Hindlimb muscle (tissue), 1 donor: ENCODE measurements at places on chromosomes 2 and 18. TPM values are rescaled to one million over a fixed set of nuclear protein-coding genes. Genes with fewer than 3 reads are reported as not detected.

The ZSWIM2 gene
- not detected for polyA plus RNA-seq

DNA sequence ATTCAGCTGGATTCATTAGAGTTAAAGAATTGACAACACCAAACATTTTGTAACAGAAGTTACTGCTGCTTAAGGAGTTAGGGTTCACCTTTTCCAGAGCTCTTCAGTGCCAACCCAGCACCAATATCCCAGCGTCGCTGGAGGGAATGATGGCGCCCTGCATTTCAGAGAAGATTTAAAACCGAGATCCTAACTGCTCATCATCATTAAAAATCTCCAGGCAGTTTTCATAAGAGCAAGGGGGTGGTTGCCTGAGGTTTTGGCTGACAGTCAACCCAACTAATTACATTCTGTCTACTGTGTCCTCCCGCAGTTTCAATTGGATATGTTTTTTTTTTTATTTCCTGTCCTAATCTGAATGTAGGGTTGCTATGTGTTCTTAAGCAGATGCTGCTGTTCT is 509.6 kb upstream of the TCF4 start:
- no peak for DNase-seq

DNA sequence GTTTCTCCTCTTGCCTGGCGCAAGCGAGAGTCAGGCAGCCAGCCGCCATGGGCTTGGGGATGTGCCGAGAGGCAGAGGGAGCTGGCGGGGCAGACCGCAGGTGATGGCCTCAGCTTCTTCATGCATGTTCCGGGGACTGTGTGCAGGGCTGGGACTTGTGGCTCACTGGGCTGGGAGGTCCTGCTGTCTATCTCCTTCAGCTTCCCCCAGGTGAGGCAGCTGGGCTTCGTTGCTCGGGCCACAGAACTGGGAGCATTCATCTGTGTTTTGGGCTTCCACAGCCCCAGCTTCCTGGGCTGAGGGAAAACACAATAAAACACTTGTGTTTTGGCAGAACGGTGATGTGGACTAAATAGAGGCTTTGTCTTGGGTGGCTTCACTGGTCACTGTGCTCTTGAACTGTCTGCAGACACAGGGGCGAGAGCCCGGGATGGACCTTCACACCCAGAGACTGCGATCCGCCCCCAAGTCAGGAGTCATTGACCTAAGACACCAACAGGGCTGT is 93.5 kb downstream of the DYSF start:
- DNase-seq: no peak

DNA sequence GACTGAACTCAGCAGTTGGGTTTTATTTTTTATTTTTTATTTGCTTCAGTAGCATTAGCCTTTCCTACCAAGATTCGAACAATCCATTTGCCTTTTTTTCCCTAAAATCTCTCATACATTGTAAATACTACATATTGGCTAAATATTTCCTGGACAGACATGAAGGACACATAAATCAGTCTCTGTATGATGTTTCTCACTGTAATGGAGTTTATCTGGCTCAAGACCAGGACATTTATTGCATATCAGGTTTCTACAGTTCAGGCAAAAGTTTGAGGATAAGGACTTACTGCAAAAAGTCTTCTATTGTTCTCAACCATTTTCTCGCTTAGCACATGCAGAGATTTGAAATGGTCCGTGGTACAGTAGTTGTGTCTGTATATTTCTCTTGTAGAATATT is 3.3 kb downstream of the CLUL1 start:
- no peak for DNase-seq

- no peak for DNase-seq
These were observed 181.8 kb upstream of the GCFC2 start for GRCh38 chr2:75892490-75892889.

DNA sequence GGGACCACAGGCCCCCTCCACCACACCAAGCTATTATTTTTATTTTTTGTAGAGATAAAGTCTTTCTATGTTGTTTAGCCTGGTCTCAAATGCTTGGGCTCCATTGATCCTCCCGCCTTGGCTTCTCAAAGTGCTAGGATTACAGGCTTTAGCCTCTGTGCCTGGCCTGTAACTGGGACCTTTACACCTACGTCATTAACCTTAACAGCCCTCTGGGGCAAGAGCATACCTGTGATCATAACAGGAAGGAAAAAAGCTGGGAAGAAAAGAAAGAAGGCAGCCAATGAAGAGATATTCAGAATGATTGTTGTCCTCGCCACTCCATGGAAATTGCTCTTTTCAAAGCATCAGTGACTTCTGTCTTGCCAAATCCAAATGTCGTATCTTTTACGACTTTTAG is 338.2 kb downstream of the LRRTM1 start:
- DNase-seq: no peak

DNA sequence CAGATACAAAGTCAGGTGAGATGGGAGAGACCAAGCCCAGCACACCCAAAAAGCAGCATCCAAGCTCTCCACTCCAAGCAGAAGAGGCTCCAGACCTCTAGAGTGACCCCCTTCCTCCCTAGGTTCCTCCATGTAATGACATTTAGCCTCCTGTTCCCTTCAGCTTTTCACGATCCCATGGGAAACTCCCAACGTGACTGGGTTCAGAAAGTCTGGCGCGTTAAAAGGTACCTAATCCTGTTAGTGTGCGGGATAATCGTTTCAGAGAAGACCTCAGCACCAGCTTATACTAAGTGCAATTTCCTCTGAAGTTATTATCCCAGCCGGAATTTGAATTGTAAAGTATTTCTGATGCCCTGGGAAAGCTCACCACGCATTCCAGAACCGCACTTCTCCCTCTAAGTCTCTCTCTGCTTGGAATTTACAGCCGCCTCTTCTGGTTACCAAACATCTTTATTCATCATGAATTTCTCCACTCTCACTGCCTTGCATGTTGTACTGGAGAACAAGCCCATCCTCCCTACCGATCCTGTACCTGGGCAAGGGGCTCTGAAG is 46.9 kb downstream of the CCBE1 start:
- no peak for DNase-seq

DNA sequence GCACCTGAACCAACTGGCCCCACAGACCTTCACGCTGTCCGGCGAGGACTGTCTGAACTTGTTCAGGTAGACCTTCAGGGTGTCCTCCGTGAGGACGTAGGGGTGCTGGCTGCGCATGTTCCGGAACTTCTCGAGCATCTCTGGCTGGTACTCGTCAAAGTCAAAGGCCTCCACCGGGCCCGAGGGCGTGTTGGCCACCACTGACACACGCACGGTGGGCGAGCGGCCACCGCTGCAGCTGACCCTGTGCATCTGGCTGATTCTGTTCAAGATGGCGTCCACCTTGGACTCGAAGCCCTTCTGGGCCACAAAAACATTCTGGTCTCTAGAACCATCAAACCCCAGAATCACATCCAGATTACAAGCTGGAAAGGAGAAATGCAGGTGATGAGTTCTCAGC is 48.3 kb downstream of the COL6A3 start:
- no peak for DNase-seq

DNA sequence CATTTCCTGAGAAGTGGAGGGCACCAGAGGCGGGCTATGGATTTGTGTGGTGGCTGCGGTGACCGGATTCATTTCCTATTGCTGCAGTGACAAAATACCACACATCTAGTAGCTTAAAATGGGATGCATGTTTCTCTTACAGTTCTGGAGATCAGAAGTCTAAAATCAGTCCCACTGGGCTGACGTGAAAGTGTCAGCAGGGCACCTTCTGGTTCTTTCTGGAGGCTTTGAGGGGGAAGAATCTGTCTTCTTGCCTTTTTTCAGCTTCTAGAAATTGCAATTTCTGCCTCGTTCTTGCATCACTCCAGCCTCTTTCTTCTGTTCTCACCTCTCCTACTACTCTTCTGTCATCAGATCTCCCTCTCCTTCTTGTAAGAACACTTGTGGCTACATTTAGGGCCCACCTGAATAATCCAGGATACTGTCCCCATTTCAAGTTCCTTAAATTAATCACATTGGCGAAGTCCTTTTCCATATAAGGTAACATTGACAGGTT is 111.2 kb downstream of the MARCHF4 start:
- DNase-seq: no peak
